Suppressor macrophage treated with lipopolysaccharide for 4 hours (primary cell): ENCODE measurements at places on chromosomes 4 and X.

GRCh38 chrX:5080791-5081190 is 1147.9 kb downstream of the NLGN4X start:
- peak; percentile 1 for DNase-seq

DNA sequence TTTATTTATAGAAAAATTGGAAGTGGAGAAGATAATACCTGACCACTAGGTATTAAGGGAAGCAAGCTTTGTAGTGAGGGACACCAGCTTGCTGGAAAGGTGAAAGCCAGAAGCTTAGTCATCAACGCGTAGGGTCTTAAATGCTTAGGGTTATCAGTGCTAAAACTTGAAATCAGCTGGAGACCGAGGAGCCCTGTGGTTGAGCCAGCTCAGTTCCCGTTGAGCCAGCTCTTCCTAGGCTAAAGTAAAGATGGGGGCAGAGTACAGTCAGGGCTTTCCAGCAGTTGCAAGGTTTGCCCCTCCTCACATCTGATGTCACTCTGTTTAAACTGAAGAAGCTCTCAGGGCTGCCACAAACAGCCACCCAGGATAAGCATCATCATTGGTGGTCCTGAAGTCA is 240.7 kb downstream of the DCLK2 start:
- no peak for DNase-seq

GRCh38 chr4:173509036-173510001 is 20.7 kb downstream of the HAND2 start:
- peak; percentile 30 for DNase-seq

DNA sequence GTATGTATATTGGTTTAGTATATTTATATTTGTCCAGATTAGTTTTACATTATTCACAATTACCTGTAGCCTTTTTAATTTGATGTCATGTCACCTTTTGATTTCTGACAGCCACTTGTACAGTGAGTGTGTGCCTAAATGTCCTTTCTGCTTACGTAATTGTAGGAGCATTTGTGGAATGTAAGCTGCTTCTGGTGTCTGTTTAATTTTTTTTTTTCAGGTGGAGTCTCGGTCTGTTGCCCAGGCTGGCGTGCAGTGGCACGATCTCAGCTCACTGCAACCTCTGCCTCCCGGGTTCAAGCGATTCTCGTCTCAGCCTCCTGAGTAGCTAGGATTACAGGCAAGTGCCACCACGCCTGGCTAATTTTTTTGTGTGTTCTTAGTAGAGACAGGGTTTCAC is 91.2 kb upstream of the XAGE2 start:
- no peak for DNase-seq

DNA sequence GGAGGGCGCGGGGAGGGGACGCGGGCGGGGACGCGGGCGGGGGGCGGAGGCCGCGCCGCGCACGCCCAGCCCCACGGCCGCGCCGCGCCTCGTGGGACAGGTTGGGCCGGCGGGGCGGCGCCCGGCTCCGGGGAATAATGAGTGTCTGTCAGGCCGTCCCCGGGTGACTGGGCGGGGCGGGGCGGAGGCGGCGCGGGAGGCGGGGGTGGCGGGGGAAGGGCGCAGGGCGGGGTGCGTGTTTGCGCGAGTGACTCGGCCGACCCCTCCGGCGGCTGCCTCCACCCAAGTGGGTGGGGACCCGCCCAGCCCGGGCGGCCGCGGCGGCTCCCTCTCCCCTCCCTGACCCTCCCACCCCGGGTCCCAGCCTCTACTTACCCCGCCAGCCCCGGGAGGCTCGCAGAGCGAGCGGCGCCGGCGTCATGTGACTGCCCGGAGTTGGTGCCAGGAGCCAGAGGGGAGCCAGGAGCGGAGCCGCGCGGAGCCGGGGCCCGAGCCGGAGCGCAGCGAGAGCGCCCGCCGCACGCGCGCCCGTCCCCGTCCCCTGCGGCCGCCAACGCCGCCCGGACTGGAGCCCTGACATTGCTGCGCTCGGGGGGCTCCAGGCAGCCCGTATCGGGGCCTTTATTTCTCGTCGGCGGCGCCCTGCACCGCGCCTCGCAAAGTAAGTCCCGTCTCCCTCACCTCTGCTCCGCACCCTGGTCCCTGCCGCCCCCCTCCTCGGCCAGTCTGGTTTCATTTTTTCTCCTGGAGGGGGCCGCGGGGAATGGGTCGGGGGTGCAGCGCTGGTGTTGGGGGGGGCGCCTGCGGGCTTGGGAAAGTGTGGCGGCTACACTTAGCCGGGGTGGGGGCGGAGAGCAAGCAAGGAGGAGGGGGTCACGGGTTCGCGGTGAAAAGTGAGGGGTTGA is at the start of gene KLF3:
Gene KLF3, plus strand, starts transcription at position 399 of the 905 bp plus-strand sequence. CDS start 16,427 bp downstream, outside the sequence.
- DNase-seq = peak; percentile 93

- no peak for DNase-seq
These were observed 45.3 kb upstream of the PGRMC1 start for GRCh38 chrX:119190831-119191230.

GRCh38 chrX:72142094-72142793 is 10.5 kb upstream of the RTL5 start:
- no peak for DNase-seq

DNA sequence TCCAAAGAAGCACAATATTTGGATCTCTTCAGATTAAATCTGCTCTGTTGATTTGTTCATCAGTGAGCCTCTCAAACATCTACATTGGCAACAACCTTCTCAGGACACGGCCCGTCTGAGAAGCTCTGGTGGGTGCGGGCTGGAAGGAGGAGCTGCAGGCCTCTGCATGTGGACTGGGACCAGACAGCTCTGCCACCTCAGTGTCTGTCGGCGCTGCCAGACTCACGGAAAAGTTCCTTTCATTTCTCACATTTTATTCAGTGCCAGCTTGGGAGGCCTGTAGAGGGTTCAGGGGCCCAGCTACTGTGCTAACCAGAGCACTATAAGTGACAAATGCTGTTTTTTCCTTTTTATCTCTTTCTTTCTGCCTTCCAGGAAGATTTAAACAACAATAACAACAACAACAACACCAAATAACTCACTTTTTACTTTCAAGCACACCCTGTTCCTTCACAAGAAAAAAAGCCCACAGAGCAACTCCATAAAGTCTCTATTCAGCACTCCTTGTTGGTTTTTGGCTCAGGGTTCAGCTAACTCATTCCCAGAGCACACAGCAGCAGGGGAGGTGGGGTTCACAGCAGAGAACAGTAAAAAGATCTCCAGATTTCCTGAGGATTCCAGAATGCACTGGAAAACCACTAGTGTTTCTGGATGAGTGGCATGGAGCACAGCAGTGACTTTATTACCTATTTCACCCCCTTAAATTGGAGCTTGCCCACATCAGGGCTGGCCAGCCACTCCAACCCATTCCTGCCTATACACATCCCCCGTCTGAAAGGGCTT is 23.2 kb upstream of the HOPX start:
- no peak for DNase-seq

DNA sequence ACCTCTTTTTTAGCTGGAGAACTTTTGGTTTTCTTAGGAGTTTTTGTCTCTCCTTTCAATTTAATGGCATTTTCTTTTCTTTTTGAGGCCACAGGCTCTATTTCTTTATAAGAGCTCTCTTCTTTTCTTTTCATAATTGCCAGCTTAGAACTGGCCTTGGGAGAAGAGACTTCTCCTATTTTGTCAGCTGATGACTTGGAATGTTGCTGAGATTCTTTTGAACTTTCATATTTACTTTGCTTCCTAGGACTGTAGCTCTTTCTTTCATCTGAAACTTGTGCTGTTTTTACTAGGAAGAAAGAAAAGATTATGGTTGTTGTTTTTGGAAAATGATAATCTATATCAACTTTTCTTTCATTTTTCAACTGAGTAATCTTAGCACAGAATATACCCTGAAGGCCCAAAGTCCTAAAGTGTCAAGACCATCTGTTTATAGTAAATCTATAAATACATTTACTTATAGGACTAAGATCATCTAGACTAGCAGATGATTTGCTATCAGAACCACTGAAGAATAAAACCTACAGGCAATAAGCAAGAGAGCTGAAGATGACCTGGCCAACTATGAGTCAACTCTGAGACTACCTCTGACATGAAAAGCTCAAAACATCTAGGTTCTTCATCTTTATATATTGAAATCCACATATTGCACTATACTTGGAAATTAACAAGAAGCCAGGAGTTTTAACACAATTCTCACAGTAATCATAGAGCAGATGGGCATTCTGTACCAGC is 45.6 kb downstream of the RFC1 start:
- DNase-seq = no peak

GRCh38 chrX:71236836-71237235 is 13.8 kb downstream of the GJB1 start:
- DNase-seq = peak; percentile 35

- no peak for DNase-seq
These were observed 4.6 kb downstream of the RASSF6 start for GRCh38 chr4:73615613-73616012.

DNA sequence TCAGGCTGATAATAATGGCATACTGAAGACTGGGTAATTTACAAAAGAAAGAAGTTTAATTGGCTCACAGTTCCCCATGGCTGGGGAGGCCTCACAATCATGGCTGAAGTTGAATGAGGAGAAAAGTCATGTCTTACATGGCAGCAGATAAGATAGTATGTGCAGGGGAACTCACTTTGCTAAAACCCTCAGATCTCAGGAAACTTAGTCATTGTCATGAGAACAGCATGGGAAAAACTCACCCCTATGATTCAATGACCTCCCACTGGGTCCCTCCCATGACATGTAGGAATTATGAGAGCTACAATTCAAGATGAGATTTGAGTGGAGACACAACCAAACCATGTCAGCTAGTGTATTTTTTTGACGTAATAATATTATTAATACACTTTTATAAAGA is 149.8 kb upstream of the BOD1L1 start:
- DNase-seq = peak; percentile 6

DNA sequence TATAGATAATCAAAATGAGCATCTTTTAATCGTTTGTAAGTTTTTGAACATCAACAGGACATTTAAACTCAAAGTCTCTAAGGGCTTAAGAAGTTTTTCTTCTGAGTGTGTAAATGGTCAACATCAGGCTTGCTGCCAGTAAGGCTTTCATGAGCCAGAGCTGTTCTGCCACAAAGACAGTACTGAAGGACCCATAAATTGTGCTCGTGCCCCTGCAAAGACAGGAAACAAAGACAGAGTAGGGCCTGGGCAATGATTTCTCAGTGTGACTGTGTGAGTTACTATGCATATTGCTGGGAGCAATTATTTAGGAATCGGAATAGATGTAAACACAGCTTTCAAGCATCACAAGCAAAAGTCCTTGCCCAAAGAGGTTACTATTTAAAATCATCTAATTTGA is 300.0 kb downstream of the IDS start:
- no peak for DNase-seq

- DNase-seq = no peak
These were observed 133.6 kb upstream of the IL15 start for GRCh38 chr4:141502755-141503154.

- no peak for DNase-seq
These were observed 6.0 kb upstream of the IDS start for GRCh38 chrX:149511081-149511480.

GRCh38 chr4:147709999-147710398 is 21.9 kb upstream of the ARHGAP10 start:
- DNase-seq = no peak

GRCh38 chrX:113868177-113868576 is 715.7 kb upstream of the HTR2C start:
- DNase-seq = peak; percentile 0

DNA sequence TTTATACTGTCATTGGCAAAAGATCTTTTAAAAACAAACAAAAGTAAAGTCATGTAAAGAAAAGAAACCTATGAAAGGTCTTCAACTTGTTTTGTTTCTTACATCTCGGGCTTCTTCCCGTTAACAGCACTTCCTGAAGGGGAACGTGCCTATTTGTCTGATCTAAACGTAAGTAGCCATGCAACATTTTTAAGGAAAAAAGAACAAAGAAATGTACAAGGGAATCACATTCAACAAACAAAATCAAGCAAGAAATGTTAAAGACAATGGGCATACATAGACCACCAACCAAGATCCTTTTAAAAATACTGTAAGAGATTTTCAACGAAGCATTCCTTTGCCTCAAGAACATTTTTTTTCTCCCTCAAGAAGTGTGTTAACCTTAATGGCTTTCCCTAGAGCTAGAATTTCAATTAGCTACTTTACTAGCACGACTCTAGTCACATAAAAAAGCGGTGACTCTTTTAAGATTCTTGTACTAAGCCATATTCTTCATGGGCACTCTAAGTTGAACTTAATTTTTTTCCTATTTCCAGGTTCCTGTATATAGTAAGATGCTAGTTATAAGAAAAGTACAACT is 112.0 kb upstream of the TTC29 start:
- peak; percentile 13 for DNase-seq

DNA sequence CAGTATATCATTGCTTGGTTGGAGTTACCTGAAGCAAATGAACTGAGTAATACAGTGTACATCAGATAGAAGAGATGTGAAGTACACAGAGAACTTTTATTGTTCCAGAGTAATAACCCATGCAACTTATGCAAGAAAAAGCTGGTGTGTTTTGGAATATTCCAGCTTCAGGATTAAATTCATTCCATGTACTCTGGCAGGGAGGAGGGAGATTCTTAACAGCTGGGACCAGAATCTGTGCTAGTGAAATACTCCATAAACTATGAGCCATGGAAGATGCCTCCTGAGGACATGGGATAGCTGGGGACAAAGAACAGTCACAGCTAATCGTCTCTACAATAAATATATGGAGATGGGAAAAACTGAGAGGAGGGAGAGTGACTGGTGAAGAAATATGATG is 101.6 kb upstream of the OTUD4 start:
- no peak for DNase-seq

- peak; percentile 62 for DNase-seq
These were observed 143.5 kb downstream of the HNRNPD start for GRCh38 chr4:82230306-82230705.

GRCh38 chr4:28256295-28256694 is 1395.7 kb downstream of the STIM2 start:
- no peak for DNase-seq

DNA sequence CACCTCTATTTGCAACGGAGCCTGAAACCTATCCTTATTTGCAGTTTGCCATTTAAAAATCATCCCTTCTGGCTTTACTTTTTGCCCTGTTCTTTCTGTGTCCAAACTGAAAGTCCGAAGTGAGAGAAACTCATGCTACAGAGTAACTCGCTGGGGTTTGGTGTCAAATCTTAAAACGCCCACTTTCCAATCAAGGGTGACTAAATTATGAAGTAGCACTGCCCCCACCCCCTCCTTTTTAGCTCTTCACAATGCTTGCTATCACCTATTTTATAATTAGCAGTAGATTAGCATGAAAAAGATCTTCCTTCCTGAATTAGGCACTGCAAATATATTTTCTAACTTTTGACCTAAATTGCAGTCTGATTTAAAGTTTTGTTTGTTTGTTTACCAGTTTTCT is 52.5 kb downstream of the VGLL1 start:
- DNase-seq = peak; percentile 20

DNA sequence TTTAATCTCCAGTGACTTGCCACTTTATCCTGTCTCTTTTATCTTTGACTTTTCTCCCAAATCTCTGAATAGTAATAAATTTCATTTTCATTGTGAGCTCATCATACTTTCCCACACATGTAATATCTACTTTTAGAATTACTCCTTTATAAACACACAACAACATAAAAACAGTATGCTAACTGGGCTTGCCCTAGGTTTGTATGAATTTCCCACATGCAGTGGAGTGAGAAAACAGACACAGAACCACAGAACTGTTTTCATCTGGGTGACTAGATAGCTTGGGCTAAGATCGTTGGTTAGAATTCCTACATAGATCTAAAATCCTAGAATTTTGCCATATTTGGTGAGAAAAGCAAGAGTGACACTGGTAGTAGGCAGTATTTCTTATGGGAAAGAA is 409.5 kb downstream of the SPRY1 start:
- no peak for DNase-seq
